ENCODE measurements at places on chromosomes 7 and 10.
A peak's percentile ranks its signal among the peaks of the same experiment; 100 is the strongest.

DNA sequence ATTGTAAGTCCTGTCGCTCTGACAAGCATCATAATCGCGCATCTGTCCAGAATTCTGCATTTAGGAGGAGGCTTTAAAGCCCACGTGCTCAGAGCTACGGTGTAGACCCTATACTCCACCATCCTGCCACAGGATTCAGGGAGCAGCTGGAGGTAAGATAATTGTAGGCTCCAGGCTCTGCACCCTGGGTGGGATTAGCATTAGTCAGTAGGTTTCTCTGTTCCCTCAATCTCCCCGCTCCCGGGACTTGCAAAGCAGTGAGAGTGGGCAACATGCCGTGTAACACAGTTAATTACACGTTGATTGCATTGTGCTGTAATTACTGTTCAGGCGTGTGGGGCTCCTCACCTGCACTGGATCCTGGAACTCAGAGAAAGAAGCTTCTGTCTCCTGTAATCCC, 89.3 kb upstream of the CUX1 start:
- DNase-seq: no peak

- peak; percentile 28 for DNase-seq
These were observed 498 bp downstream of the NDST2 start for GRCh38 chr10:73810735-73811465.

- DNase-seq: no peak
These were observed 1152.2 kb downstream of the XPNPEP1 start for GRCh38 chr10:108771106-108771505.

- DNase-seq: no peak
These were observed at the start of gene NANOS1 for GRCh38 chr10:119029613-119030420. TSS of gene NANOS1 (plus strand) at chr10:119029714. CDS start at chr10:119029802, 88 bp downstream.

GRCh38 chr10:52895059-52895458, 122.5 kb upstream of the MBL2 start:
- no peak for DNase-seq

GRCh38 chr7:111860248-111860647, 298.0 kb upstream of the IMMP2L start:
- DNase-seq: no peak

- no peak for DNase-seq
These were observed 37.6 kb downstream of the DAGLB start for GRCh38 chr7:6409944-6410693.

GRCh38 chr10:26374426-26374825, 63.7 kb upstream of the APBB1IP start:
- DNase-seq: peak; percentile 83

- no peak for DNase-seq
These were observed 22.0 kb upstream of the GSDME start for GRCh38 chr7:24779283-24779655.

- DNase-seq: no peak
These were observed 474.1 kb upstream of the AKR1E2 start for GRCh38 chr10:4351723-4352413.

GRCh38 chr10:105342606-105343005, 701.5 kb downstream of the SORCS3 start:
- no peak for DNase-seq

DNA sequence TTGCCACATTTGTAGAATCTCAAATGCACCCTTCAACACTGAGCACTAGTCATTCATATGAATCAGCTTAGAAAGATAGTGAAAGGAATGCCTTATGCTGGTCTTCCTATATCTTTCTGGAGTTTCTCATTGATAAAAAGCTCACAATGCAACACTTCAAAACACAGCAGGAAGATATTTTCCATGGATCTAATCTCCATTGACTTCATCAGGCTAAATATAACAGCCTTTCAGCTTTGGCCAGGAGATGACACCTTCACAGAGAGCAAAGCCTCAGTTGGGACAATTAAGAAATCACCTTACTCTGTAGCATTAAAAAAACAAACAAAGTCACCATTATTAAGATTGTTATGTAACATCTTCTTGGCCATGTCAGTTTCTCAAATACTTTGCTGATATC, 6.7 kb downstream of the NRP1 start:
- no peak for DNase-seq

- DNase-seq: no peak
These were observed 207.8 kb downstream of the DIP2C start for GRCh38 chr10:481628-482027.

DNA sequence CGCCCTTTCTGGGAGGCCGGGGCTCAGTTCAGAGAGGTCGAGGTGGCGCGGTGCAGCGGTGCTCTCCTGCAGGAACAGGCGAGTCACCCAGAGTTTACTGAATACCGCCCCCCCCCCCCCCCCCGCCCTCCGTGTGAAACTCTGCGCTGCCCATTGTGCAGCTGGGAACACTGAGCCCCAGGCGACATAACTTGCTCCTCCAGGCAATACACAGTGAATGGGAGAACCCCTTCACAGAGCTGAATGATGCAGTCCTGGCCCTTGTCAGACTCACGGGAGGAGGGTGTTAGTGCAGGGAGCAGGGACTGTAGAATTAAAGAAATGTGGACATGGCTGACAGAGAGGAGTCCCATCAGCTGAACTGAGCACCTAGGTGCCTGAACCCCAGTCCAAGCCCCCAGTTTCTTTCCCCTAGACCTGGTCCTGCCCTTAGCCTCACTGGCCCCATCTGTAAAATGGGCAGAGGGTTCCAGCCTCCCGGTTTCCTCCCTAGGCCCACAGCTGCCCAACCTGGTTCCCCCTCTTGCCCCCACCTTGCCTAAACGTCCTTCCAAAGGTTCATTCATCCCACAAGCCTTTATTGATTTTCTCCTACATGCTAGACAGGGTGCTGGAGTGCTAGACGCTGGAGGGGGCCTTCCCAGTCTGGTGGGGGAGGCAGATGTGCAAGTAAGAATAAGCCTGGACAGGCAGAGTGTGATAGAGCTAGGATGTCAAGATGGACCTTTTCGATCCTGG, 869 bp upstream of the LOXL4 start:
- no peak for DNase-seq

DNA sequence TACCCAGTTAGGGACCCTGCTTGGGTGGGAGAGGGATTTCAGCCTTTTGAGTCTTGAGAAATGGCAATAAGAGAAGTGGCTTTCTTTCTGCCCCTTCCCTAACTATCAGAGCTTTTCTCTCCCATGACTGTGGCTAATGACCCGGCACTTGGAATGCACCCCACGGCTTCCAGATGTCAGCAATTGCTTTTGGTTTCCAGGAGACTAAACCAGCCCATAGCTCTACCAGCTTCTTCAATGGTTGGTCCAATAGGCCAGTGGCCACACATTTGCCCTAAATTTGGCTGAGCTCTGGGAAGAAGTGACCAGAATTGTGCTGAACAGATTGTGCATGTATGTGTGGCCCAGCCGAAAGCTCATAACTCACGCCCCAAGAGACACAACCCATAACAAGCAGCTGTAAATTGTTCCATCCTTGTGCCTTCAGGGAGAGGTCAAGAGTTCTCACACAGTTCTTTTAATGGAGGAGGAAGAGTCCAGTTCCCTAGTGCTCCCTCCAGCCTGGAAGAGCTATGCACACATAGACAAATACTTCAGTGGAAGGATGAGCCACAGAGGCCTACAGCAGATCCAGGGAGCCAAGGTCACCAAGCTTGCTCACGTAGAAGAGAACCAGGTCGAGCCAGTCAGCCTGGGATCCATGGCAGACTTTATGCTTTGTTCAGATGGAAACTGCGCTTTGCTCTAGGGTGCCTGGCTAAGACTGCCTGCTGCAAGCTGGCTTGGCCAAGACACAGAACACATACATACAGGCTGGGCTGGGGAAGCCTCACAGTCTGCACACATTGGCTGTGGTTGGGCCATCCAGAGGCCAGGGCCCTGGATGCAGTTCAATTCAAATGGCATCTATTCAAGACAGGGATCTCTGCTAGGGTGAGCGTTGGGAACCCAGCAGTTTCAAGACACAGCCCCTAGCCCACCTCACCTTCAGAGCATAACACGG, 131.8 kb upstream of the HABP2 start:
- no peak for DNase-seq

DNA sequence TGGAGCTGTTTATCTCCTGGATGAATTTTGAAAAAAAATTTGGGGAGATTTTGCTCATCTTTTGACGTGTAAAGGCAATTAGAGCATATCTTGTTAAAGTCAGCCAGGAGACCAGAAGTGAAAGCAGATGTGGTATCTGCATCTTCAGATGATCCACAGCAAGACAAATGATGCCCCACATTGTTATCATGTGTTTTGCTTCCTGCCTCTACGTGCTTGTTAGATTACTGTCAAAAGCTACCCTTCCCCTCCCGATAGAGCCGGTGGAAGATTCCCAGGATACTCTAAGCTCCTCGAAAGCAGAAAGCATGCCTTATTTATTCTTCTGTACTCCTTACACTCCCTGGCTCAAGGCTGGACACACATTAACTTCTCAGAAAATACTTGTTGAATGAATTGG, 12.9 kb downstream of the COL17A1 start:
- DNase-seq: no peak

- no peak for DNase-seq
These were observed 12.8 kb upstream of the LBX1 start for GRCh38 chr10:101241840-101242707.

DNA sequence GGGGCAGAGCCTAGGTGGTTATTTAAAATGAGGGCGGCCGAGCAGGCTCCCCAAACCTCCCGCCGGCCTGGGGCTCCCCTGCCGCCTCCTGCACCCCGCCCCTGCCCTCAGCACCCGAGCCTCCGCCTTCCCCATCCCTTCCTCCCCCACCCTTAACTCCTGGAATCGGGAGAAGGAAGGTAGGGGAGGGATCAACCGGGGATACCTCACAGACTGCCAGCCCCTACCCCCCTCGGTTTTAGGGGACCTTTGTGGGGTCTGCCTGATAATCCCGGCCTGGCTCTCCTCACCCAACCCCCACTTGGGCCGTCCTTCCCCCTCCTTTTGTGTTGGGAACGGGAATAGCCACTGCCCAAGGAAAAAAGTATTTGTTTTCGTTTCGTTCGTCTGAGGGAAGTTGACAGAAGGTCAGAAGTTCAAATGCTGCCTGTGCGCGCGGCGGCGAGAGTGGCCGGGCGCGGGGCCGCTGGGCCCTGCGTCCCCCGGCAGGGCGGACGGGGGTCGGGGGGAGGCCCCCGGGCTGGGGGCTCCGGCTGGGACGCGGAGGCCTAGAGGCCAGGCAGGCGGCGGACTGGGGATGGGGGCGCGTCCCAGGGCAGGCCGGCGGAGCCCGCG, 2.8 kb downstream of the SHH start:
- no peak for DNase-seq

- peak; percentile 5 for DNase-seq
These were observed 205.2 kb upstream of the PDE1C start for GRCh38 chr7:32275216-32276009.

DNA sequence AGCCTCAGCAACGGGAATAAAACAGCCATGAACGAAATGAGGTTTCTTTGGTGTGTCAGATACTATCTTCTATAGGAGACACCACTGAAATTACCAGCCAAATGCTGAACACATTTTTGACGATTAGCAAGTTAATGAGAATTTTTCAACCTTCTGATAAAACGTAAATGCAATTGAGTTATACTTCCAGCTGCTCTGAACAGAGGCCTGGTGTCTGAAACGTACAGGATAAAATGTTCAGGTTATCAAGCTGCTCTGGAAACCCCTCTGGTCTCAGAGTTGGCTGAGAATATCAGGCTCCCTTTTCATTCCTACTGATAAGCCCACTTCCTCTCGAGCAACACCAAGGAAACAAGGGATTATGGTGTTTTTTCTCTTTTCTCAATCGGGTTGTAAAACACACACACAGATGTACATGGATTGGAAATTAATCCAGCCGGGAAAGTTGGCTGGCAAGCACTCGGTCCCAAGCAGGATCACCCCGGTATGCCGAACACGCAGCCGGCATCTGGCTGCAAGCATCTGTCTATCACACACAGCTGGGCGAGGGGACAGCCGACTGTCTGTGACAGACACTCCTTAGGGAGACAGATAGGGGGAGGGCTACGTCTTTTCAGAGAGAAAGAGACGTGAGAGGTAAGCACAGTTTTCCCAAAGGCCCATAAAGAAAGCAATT, 171.8 kb downstream of the PRKAG2 start:
- DNase-seq: no peak

DNA sequence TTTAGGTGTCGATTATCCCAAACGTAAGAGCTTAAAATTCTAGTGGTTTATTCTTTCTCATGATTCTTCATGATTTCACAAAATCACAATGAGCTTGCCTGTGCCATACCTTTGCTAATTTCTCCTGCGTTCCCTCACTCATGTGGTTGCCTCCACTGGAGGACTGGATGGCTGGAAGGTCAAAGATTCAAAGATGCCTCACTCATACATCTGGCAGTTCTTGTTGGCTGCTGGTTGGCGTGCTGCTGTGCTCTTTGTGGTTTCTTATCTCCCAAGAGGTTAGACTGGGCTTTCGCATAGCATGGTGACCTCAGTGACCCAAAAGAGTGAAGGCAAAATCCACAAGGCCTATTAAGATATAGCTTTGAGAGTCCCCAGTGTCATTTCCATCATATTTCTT, 877.6 kb upstream of the AUTS2 start:
- DNase-seq: no peak

DNA sequence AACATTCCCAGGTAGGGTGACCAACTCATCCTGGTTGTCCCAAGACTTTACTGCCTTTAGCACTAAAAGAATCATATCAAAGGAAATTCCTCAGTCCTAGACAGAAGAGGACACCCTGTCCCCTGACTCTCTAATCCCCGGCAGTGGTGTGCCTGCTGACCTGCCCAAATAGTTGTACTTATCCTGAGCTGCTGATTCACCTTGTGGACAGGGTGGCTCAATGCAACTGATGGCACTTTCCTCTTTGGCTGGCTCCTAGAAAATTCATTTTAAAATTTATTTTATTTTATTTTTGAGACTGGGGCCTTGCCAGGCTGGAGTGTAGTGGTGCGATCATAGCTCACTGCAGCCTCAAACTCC, 111.7 kb downstream of the JCAD start:
- DNase-seq: no peak

DNA sequence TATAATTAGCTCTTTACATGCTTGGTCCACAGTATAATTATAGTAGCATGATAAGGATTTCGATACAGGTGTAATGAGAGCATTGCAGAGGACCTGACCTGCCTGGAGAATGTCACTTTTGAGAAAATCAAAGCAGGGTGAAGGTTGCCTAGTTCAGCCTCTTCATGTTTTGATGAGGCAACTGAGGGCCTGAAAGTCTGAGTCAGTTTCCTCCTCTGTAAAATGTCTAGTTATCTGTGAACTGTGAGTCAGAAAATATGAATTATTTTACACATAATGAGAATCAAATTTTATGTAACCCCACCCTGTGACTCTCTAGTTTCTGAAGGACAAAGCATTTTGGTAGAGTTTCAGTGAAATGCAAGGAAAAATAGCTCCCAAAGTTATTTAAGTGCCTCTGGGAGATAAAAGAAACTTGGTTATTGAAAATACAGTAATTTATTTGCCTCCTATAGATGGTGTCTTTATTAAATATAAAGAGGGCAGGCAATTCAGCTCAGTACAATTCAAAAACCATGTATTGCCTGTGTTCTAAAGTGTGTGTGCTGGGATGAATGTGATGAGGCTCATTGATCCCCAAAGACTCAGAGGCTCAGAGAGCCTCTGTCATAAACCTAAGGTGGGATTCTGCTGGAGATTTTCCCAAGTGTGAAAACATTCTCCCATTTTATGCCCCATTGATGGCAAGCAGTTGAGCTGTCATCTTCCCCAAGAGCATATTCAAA, 37.3 kb upstream of the SAMD9L start:
- DNase-seq: peak; percentile 27

- no peak for DNase-seq
These were observed 160.4 kb downstream of the KIF20B start for GRCh38 chr10:89861584-89862301.
